Endothelial cell of umbilical vein (primary cell): ENCODE measurements at places on chromosomes 7 and 10. TPM values are rescaled to one million over a fixed set of nuclear protein-coding genes. Genes with fewer than 3 reads are reported as not detected.

ZNF804B gene
- polyA plus RNA-seq: not detected in 2 replicates

STAG3 gene
- 0.29 and 0.40 TPM in 2 replicates for polyA plus RNA-seq

HOXA13 gene
- polyA plus RNA-seq: 0.02 TPM in 1 of 2 replicates, not detected in the other

ZNF488 gene
- polyA plus RNA-seq: 0.14 and 0.21 TPM in 2 replicates

POLR2J2 gene
- polyA plus RNA-seq: 1.3 and 1.7 TPM in 2 replicates

PTF1A gene
- polyA plus RNA-seq: not detected in 2 replicates

KCNMA1 gene
- 0.10 and 0.14 TPM in 2 replicates for polyA plus RNA-seq

CALHM1 gene
- not detected in 2 replicates for polyA plus RNA-seq

GDF10 gene
- polyA plus RNA-seq: not detected in 2 replicates

AS3MT gene
- polyA plus RNA-seq: 0.72 and 1.0 TPM in 2 replicates

GRCh38 chr7:90384433-90384832 is 18.8 kb upstream of the CLDN12 start:
- DNase-seq: peak; percentile 23

DNA sequence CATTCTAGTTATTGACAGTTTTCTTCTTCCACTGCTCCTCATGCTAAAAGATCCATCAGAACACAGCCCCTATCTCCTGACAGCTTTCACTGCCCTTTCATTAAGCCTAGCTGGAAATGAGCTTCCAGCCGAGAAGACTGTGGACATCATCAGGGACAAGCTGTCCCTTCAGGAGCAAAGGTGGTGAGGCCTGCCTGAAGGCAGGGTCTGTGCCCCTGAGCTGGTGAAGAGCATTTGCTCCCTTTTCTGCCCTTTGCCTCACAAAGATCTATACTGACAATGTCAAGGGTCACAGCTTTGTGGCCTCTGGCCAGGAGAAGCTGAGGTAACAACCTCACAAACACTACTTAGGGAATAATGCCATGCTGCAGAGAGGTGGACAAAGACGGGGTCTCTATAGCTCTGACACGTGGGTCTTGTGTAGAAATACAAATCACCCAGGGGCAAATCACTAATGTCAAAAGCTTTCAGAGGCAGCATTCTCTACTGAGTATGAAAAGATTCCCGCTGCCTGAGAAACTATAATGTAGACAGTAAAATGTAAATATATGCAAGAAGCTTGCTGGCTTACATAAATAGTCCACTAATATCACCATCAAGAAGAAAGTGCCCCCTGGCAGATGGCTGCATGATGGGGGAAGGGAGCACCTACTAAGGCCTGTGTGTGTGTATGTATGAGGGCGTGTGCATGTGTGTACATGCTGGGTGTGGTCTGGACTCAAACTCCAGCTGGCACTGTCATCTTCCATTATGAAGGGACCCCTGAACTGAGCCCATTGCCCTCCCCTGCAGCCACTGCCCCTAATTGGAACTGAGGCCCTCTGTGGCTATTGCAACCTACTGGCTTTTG is 55.8 kb downstream of the HBP1 start:
- DNase-seq: no peak

DNA sequence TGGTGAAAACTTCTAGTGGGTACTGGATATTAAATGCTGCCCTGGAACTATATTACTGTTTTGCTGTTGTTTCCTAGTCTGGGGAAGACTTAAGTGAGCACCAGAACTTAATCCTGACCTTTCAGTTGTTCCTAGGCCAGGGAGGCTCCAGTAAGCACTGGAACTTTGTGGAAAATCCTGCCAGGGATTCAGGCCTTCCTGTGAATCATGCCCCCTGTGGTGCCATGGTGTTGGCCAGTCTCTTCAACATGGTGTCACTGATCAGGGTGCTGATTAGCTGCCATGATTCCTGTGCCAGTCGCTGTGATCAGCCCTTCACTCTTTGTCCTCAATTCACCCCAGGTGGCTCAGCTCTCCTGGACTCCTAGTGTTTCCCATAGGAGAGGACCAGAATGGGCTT is 8.5 kb upstream of the AOAH start:
- no peak for DNase-seq

- peak; percentile 58 for DNase-seq
Observed at GRCh38 chr10:12656518-12657142, 307.3 kb downstream of the CAMK1D start.

DNA sequence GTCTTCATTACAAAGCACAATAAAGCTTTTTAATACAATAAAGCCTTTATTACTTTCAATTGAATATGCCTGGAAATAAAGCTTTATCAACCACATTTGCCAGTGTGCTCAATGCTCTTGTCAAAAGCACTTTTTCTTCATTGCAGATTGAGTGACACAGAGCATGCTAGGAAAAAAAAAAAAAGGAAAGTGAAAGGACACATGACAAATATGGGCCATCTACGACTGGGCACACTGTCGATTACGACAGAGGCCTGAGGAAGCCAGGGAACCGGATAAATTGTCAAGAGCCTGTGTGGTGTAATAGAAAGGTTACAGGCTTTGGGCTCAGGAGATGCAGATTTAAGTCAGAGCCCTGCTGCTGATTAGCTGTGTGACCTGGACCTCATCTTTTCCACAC is 84.8 kb upstream of the LRGUK start:
- no peak for DNase-seq

- no peak for DNase-seq
Observed at GRCh38 chr10:670990-671389, 18.5 kb downstream of the DIP2C start.

DNA sequence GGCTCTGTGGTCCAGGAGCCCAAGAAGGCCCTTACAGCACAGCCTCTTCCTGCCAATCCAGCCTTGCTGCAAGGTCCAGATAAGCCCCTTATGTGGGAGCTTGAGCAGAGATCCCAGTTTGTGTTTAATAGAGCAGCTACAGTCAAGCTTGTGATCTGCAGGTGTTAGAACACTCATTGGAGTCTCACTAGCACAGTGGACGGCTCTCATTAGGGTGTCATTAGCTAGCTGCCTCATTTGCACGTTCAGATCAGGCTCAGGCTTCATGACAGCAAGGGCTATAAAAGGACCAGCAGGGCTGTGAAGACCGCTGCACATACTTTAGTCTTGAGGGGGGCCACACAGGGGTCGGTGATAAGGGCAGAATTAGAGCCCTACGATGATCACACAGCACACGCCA is 443.2 kb downstream of the RPS24 start:
- no peak for DNase-seq

- DNase-seq: no peak
Observed at GRCh38 chr7:99645590-99645989, 28.8 kb downstream of the ZSCAN25 start.

DNA sequence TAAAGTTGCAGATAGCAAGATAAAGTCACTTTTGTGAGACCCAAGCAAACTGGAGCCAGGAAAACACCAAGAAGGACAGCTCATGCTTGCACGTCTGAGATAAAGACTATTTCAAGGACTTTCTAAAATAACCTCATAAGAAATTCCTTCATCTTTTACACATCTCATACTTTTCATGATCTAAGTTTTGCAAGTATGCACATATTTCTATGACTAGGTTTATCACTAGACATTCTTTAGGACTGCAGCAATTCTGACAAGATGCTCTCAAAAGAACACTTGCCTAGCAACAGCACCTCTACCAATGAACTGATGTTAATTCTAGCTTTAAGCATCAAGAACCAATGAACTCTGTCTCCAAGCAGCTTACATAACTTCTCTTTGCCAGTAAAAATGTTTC is 457.6 kb downstream of the SEMA3D start:
- no peak for DNase-seq

- DNase-seq: no peak
Observed at GRCh38 chr7:112874909-112875308, 84.7 kb upstream of the TMEM168 start.

- DNase-seq: no peak
Observed at GRCh38 chr7:121954803-121955202, 81.8 kb downstream of the PTPRZ1 start.

- no peak for DNase-seq
Observed at GRCh38 chr10:62373639-62373994, 552 bp upstream of the ZNF365 start.

DNA sequence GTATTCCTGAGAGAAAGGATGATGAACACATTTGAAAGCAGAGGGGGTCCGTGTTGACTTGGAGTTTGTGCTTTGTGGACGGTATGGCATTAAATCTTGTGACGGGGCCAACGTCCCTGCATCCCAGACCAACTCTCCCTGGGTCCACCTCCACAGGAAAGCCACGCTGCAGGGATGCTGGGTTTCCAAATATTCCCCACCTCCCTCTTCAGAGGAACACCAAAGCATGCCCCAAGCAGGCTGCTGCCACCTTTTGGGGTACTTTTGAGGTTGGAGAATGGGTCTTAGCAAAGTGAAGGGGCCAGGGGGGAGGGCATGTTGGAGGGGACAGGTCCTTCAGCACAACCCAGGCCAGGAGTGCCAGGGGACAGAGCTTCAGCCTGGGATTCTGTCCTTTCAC is 504.4 kb downstream of the TCERG1L start:
- DNase-seq: no peak

DNA sequence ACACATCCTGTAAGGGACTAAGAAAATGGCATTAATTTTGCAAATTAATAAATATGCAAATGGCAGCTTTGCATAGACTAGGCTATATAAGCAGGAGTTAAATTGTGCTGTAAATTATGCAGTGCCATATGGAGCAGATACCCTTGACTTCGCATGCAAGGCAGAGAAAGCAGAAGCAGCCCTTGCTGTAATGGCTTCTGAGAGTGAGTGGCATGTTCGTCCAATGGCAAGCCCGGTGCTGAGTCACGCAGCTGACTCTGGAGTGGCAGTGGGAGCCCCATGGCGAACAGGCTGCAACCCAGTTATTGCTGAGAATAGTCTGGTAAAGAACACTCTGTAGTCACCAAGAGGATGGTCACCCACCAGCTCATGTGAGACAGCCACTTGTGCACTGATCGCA is 1186.5 kb downstream of the TYW1 start:
- no peak for DNase-seq

GRCh38 chr7:150368096-150368883 is at the start of gene REPIN1:
Gene REPIN1 (plus strand): TSS chr7:150368822. CDS start chr7:150369712, 890 bp downstream.
- DNase-seq: peak; percentile 76

DNA sequence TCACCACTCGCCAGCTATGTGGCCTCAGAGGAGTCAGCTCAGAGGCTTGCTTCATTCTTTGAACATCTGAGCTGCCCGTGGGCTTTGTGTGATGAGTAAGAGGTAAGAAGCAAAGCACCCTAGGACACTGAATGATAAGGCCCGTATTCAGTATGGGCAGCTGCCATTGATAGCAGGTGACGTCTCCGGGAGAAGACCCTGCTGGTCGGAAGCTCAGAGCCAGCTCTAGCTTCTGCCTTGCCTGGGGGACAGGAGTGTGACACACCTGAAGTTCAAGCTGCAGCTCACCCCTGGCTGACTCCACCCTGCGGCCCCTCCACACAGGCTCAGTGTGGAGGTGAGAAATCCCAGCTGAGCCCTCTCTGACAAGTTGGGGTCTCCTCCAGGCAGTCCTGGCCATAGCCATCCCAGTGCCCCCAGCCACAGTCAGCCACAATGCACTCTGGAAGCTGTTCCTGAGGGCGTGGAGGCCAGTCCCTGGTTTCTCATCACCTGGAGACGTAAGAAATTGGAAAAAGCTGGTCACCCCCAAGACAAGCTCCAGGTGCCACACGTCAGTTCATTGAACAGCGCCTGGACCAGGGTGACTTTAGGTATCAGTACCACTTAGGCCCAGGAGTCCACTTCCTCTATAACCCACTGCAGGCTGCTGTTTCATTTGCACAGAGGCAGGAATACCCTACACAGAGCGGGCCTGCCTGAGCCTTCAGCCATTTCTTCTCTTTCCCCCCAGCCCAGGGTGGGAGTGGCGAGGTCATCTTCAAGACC is 164.9 kb upstream of the RHEB start:
- no peak for DNase-seq

DNA sequence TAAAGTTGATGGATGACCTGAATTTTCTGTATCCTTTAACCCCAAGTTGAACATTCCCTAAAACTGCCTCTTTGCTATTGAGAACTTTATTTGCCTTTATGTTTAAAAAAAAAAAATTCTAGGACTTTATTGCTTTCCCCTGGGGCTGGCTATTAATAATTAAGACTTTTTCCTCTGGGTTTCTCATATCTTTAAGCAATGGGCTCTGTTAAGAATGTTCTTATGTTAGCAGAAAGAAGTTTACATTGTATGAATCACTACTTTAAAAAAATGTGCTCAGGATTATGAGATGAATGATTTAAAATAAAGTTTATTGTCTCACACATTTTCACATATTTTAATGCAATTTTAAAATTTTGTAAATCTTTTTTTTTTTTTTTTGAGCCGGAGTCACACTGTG is 19.5 kb downstream of the TAX1BP1 start:
- DNase-seq: no peak

- no peak for DNase-seq
Observed at GRCh38 chr7:128410451-128410753, 620 bp upstream of the IMPDH1 start.

DNA sequence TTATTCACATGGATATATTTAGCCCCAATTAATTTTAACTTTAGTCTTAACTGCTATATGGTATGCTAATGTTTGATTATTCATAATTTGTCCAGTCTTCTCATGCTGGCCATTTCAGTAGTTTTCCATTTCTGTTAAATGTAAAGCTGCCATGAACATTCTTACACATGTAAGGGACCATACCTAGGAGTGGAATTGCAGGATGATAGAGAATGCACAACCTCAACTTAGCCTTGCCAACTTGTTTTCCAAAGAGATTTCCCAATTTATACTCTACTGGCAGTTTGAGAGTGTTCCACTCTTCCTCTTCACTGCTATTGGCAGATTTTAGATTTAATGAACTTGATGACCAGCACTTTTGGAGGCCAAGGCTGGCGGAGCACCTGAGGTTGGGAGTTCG is 68.2 kb downstream of the FANK1 start:
- DNase-seq: no peak

DNA sequence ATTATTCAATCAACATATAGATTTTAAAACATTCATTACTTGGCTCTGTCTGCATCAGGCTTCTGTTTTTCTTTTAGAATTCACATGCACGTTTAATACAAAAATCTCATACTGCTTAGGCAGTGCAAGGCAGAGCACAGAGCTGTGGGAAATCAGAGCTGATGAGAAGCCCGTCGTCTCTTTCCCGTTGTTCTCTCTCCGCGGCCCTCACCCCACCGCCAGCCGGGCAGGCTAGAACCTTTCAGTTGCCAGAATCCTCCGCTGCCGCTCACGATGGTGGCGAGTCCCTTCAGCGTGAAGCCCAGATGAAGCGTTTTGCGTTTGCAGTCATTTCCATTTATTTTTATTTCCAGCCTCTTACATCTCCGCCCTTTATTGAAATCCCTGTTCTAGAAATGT is 648.2 kb downstream of the SDK1 start:
- DNase-seq: no peak

GRCh38 chr7:92725161-92725925 is 111.0 kb downstream of the CDK6 start:
- no peak for DNase-seq

- DNase-seq: no peak
Observed at GRCh38 chr7:298743-299142, 8.8 kb downstream of the FOXL3 start.

DNA sequence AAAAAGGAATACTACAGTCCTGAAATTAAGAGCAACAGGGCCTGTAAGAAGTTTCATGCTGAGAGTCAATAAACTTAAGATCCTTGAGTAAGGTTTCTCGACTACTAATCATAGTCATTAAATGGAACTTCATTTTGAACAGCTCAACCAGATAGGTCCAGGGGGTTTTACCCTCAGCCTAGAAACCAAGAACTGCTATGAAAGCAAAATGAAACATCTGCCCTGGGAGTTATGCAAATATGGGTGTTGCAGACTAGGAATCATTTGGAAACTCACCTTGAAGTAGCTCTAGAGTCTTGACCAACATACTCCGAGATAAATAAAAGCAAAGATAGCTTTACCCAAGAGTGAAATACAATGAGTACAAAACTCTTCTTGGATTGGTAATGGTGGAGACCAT is 128.0 kb downstream of the HGF start:
- DNase-seq: no peak
